Hindlimb muscle (tissue), 1 donor: ENCODE measurements at places on chromosomes 1 and 21.

- no peak for DNase-seq
Measured at GRCh38 chr1:50352428-50352827, 70.8 kb downstream of the DMRTA2 start.

DNA sequence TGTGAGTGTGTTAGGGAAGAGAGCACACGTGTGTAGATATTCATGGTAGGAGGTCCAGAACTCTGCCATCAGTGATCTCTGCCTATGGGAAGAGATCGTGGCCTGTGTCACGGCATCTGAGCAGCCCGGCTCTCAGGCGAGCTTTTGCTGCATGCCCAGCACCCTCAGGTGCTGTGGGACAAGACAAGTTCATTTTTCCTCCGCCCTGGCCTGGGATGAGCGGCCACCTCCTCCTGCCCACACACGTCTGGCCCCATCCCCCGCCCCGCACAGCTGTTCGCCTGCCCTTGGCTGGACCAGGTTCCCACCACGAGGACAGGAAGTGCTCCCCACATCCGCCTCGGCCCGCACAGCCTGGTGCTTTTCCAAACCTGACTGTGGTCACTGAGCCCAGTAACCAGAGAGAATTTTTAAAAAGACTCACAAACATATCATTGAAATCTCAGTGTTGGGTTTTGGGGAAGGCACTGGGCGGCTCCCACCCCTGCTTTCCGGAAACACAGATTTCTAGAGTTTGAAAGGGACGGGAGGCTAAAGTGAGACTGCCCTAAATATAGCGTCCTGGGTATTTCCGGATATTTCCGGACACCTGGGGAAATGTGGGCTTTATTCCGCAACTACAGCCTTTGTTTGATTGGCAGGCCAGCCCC, 18.0 kb downstream of the BMP8A start:
- no peak for DNase-seq

- no peak for DNase-seq
Measured at GRCh38 chr1:16198444-16199156, 13.9 kb downstream of the ARHGEF19 start.

- DNase-seq, result no peak
Measured at GRCh38 chr1:36248250-36248894, 24.1 kb downstream of the THRAP3 start.

GRCh38 chr1:76625886-76626678, 241.2 kb upstream of the ST6GALNAC5 start:
- no peak for DNase-seq

- no peak for DNase-seq
Measured at GRCh38 chr1:14603645-14604044, 5.2 kb downstream of the KAZN start.

DNA sequence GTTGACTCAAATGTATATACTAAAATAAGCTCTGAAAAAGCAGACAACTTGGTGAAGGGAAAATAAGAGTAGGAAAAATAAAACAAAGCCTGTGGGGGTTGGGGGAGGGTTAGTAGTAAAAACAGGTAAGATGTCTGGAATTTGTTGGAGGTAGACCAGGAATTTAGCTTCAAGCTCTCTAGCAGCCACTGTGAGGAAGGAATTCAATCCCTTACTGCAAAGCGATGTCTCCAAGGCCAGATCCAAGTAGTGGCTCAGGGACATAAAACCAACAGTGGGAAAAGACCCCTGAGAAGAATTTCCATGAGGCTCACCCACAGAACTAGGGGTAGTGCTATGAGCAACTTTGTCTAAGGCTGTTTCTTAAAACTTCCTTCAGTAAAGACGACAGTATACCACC, 7.8 kb downstream of the ANGPTL7 start:
- no peak for DNase-seq

GRCh38 chr1:17420391-17420918, 19.0 kb downstream of the RCC2 start:
- no peak for DNase-seq

- peak; percentile 61 for DNase-seq
Measured at GRCh38 chr1:1040004-1040991, 20.4 kb downstream of the AGRN start.

DNA sequence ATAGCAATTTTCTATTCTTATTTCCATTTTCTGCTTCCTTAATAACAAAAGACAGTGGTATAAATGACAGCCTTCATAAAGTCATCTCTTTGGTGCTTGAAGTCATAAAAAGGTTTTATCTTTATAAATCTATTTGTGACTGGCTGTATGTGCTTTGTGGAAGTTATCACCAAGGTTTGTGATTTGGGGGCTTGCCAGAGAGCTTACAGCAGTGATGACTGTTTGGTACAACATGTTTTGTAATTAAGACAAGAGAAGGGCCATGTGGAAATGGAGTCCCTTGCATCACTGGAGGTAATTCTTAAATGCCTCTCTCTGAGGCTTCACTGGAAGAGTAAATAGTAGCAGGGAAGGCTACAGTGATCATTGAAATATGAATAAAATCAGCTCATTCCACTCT, 2.7 kb downstream of the SLC35F3 start:
- no peak for DNase-seq

GRCh38 chr1:44318097-44319088, 36.7 kb downstream of the ERI3 start:
- DNase-seq, result peak; percentile 20

- DNase-seq, result no peak
Measured at GRCh38 chr1:164922585-164922984, 363.6 kb downstream of the PBX1 start.

DNA sequence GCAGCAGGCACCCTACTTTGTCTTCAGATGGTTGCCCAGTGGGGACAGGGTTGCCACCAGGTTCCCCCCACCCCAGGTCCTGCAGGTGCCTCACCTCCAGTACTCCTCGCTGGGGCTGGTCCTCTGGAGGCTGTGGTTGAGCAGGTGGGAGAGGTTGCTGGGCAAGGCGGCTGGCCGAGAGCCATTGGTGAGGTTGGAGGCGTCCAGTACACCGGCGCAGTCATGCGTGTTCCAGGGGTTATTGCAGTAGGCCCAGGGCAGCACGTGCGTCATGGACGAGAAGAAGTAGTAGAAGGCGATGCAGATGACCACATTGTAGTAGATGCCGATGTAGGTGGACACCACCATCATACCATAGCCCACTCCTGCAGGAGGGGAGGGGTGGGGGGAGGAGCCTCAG, 16.9 kb downstream of the CCDC24 start:
- no peak for DNase-seq

DNA sequence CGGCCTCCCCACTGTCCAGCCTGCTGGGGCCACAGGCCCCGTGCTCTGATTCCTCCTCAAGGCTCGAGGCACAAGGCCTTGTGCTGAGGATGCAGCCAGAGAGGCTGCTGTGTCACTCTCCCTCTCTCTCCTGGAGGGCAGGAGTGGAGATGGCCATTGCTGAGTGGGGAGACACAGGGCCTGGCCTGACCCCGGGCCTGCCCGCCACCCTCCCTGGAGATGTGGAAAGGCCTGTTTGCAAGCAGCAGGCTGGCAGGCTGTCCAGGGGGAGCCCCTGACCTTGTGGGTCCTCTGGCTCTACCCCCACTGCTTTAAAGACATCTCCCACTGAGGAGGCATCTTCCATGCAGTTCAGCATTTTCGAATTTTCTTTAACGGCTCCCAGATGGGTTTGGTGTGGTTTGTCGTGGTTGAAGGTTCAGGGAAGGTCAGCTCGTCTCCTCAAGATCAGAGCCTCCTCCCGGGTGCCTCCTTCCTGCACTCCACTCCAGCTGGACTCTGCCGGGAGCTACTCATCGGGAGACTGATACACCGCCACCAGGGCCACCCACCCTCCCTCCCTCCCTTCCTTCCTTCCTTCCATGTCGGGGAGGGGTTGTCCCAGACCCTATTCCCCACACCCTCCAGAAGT, 69.1 kb downstream of the SPSB1 start:
- no peak for DNase-seq

DNA sequence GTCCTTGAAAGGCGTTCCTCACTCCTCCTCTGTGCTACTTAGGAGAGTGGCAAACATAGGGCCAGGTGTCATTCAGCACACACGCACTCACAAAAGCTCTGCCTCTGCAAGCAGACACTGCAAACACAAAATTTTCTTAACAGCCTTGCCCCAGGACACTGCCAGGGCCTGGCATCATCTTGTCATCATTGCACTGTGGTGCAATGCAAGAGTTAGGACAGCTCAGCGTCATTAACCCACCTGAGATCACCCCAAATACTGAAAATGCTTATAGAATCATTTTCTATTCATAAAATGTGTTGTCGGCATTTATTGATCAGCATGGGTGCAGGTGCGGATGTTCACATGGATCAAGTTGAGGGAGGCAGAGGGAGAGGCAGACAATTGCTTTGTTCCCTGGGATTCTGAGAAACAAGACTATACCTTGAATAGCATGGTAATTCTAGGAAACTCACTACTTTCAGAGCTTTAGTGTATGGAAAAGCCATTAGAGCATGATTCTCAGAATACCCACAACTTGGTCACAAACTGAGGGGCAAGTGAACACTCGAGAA, 3.0 kb downstream of the ADAM30 start:
- DNase-seq, result no peak

DNA sequence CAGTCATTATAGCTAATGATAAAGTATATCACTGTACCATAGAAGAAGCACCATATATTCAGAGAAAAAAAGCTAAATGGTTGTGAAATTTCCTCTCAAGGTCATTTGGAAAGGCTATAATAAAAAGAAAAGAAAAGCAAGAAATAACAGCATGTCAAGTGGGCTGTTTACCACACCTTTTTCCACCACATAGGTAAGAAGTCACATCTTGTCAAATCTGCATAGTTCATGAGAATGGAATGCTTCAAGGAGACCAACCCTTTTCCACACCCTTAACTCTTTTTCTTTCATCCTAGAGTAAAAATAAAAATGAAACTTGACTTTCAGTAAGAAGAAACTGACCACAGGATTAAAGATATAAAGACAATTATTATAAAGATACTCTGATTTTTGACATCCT, 91.2 kb downstream of the ATP6V1G3 start:
- no peak for DNase-seq

DNA sequence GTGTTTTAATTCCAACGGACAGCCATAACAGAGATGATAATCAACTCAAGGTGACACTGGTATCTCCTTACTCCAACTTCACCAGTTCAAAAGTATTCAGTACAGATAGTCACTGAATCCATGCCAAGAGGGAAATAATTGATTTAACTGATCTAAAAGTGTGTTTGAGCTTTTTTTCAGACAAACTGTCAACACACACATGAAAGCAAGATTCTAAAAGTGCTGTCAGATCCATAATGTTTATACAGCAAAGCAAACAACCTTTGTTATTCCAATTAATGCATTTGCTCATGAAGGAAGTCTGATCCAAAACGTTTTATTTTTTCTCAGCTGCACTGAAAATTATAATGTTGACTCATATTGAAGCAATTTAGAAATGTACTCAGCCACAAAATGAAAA, 5.9 kb upstream of the PRKAA2 start:
- no peak for DNase-seq

- DNase-seq, result no peak
Measured at GRCh38 chr21:36980280-36981048, 14.0 kb upstream of the HLCS start.

GRCh38 chr1:215748431-215748830, 181.3 kb downstream of the KCTD3 start:
- no peak for DNase-seq

- no peak for DNase-seq
Measured at GRCh38 chr1:31689379-31689778, 14.4 kb downstream of the COL16A1 start.

GRCh38 chr1:43387976-43388599, 1.5 kb downstream of the MED8 start:
- DNase-seq, result no peak

DNA sequence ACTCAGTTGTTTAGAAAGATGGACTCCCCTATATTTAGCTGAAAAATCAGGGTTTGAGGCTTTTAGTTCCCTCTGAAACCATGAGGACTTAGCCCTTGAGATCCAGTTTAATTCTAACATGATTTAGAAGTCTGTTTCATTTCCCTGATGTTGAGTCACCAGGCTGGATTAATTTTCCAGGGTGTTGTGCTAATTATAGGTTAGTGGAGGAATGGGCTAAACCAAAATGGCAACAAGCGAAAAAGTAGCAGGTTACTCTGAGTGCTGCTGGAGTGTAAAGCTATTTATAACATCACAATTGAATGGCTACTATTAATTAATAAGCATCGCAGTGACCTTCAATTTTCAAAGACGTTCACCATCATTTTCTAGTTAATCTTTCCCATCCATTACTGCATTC, 15.5 kb upstream of the USP24 start:
- DNase-seq, result no peak

GRCh38 chr21:33080376-33080775, 10.4 kb downstream of the OLIG1 start:
- no peak for DNase-seq

- DNase-seq, result peak; percentile 83
Measured at GRCh38 chr1:45014321-45015028, 2.4 kb downstream of the UROD start.

DNA sequence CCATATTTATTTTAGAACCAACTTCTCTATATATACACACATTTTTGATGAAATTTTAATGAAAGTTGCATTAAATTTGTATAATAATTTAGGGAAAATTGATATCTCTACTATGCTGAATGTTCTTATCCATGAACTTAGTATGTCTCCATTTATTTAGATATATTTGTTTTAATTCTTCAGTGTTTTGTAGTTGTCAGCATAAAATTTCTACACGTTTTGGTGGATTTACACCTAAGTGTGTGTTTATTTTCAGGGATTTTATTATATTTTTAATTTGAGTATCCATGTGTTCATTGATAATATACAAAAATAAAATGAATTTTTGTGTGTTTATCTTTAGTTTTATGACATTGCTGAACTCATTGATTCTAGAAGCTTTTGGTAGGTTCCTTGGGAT, 36.7 kb downstream of the PCBP3 start:
- no peak for DNase-seq

- DNase-seq, result no peak
Measured at GRCh38 chr1:62196086-62196690, 1.5 kb downstream of the L1TD1 start.

DNA sequence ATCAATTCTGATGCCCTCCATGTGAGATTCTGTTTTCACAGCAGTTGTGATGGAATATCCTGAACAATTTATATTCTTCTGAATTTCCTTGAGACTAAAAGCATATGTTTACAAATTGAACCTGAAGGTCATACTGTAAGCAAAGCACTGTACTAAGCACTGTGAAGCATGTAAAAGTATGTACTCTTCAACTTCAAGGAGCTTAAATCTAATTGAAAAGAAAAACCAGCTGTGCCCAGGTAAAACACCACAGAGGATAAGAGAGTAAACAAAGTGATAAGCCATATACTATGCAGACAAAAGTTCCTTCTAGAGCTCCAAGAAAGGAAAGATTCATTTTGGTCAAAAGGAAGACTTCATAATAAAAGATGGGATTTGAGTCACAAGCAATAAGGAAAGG, 71.9 kb downstream of the TTLL7 start:
- DNase-seq, result no peak

- peak; percentile 70 for DNase-seq
Measured at GRCh38 chr1:82269431-82269830, 468.7 kb downstream of the ADGRL2 start.
